Uterus (tissue), 4 donors: ENCODE measurements at places on chromosomes 7 and 10. TPM values are rescaled to one million over a fixed set of nuclear protein-coding genes. Genes with fewer than 3 reads are reported as not detected.

Gene NPSR1
- not detected for total RNA-seq

Gene ADD3
- total RNA-seq = 105 TPM

Gene EFCAB10
- not detected for total RNA-seq

Gene AKR1B15
- total RNA-seq = not detected

DNA sequence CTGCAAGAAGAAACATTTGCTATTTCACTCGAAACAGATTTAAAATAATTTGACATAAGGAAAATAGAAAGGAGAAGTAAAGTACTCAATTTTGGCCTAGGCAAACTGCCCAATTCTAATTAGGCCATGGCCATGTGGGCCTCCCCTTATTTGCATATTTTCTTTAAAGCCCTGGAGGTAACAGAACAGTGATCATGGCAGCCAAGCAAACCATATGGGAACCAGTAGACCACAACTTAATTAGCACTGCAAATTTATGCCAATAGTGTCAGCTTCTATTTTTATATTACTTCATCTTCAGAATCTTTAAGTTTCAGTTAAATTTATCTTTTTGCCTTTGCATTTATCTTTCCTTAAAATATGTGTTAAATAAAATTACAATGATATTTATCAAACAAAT, 63.3 kb upstream of the THSD7A start:
- DNase-seq = no peak

DNA sequence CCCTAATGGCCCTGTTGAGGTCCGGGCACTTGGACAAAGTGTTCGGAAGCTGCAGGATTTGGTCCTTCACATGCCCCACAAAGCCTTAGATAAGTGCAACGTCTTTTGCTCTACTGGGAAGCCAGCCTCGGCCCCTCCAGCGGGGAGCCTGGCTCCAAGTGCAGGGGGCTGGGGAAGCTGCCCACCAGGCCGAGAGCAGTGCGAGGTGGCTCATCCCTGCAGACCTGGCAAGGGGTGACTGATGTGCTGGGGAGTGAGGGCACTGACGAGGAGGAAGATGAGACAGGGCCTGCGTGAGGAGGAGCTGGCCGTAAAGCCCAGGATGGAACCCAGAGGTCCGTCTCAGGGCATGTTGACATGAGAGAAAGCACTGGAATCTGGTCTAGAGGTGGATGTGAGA, 135.8 kb upstream of the NPS start:
- DNase-seq = no peak

GRCh38 chr10:80070057-80070456, 8.4 kb upstream of the TMEM254 start:
- no peak for DNase-seq

DNA sequence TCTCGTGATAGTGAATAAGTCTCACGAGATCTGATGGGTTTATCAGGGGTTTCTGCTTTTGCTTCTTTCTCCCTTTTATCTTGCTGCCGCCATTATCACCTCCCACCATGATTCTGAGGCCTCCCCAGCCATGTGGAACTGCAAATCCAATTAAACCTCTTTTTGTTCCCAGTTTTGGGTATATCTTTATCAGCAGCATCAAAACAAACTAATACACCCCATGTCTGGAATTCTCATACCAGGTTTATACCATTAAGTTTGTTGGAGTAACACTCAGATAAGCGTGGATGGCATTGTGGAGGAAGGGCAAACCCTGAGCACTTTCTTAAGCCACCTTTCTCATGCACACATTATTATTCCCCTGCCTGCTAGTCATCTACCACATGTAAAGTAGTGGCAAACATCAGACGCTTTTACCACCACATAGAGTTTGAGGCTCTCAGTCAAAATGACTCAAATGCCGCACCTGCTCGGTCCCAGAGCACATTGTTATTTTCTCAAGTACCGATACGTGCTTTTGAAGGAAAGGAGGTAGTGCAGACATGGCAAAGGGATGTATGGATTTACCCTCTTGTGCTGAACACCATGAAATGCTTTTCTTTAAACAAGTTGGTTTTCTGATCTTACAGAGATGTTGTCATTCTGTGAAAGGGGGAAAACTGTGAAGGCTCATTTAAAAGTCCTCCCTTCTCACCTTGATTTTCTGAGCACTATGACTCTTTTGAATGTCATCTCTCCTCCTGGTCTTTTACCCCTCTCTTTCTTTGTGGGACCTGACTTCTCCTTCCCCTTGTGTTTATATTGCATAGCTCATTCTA, 429.7 kb downstream of the EXOC4 start:
- DNase-seq = no peak

GRCh38 chr10:94206176-94206575, 156.6 kb downstream of the NOC3L start:
- DNase-seq = no peak

- DNase-seq = no peak
Measured at GRCh38 chr7:92811158-92811557, 25.2 kb downstream of the CDK6 start.

GRCh38 chr7:33970536-33970935, 65.2 kb downstream of the BMPER start:
- no peak for DNase-seq

DNA sequence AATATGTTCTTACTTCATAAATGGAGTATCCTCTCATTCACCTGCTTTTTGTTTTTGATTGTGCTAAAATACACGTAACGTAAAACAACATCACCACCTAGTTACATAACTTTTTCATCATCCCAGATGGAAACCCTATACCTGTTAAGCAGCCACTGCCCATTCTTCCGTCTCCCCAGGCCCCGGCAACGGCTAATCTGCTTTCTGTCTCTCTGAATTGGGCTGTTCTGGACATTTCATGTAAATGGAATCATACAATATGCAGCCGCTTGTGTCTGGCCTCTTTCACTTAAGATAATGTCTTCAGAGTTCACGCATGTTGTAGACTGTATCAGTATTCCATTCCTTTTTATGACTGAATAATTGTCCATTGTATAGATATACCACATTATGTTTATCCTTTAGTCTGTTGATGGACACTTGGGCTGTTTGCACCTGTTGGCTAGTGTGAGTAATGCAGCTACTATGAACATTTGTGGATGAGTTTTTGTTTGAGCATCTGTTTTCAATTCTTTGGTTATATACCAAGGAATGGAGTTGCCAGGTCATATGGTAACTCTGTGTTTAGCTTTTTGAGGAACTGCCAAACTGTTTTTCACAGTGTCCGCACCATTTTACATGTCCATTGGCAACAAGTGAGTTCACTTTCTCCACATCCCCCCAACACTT, 14.1 kb upstream of the SUN1 start:
- DNase-seq = no peak

DNA sequence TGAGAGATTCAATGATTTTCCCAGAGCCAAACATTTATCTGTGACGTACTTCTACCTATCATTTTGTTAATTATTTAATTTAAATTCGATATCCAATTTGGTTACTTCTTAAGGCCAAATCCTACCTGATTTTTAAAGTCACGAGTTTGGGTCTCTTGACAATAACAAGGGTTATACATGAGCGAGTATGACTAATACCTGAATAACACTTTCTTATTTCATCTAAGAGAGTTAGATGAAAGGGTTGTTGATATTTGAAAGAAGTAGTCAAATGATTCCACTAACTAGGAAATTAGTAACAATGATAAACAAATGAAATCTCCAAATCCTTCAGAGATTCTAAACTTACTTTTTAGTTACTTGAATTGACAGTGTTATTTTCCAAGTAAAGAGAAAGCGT, 1086.9 kb downstream of the XPNPEP1 start:
- no peak for DNase-seq

GRCh38 chr7:155804897-155805825, 7.1 kb downstream of the SHH start:
- no peak for DNase-seq

- no peak for DNase-seq
Measured at GRCh38 chr10:72228318-72228751, 12.3 kb upstream of the ASCC1 start.

DNA sequence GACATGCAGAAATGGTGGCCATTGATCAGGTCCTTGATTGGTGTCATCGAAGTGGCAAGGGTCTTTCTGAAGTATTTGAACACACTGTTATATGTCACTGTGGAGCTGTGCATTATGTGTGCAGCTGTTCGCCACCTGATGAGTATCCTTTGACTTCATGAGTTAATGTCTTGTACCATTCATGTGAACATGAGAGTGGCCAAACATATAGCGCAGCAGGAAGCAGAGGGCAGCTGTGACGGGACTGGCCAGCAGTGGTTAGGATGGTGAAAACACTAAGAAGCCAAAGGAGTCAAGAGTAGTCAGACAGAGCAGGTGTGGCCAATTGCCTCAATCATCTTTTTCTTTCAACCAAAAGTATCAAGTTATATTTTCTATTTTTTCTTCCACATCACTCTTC, 167.4 kb downstream of the IMMP2L start:
- no peak for DNase-seq
